Endothelial cell of umbilical vein (primary cell): ENCODE measurements at places on chromosomes 6 and 20. TPM values are rescaled to one million over a fixed set of nuclear protein-coding genes. Genes with fewer than 3 reads are reported as not detected.

SRMS gene
- total RNA-seq, result not detected in 2 replicates

GTSF1L gene
- total RNA-seq, result not detected in 2 replicates

DNA sequence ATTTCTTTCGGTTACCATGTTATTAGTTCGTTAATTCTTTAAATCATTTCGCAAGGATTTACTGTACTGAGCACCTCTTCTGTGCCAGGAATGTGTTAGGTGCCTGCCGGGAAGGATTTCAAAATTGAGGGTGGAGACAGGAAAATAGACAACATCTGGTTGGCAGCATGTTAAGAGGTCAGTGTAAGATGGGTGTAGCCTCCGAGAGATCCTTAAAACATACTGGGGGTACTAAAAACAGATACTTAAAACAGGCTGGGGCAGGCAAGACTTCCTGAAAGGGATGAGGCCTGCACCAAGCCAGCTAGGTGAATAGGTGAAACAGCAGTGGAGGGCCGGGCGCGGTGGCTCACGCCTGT is 178.0 kb upstream of the SGK1 start:
- no peak for DNase-seq
- H3K4me3 ChIP-seq, result no peak overlapping the region
- H3K27ac ChIP-seq, result no peak overlapping the region
- no peaks in the 10 kb centered on the region for H3K4me1 ChIP-seq
- H3K27me3 ChIP-seq, result no peaks in the 10 kb centered on the region
- H3K36me3 ChIP-seq, result no peaks in the 10 kb centered on the region

GRCh38 chr6:80674669-80675068 is 568.2 kb downstream of the BCKDHB start:
- no peak overlapping the region for H3K4me3 ChIP-seq
- H3K36me3 ChIP-seq, result no peaks in the 10 kb centered on the region
- H3K27me3 ChIP-seq, result no peaks in the 10 kb centered on the region
- no peak for DNase-seq
- no peak overlapping the region for H3K27ac ChIP-seq

DEFB119 gene
- total RNA-seq, result not detected in 2 replicates

- H3K27me3 ChIP-seq, result no peaks in the 10 kb centered on the region
- peak; percentile 83 for DNase-seq
- H3K4me1 ChIP-seq, result peaks cover 68% of the 10 kb centered on the region
Measured at GRCh38 chr20:50110141-50111047, 2.6 kb downstream of the UBE2V1 start.

- no peaks in the 10 kb centered on the region for H3K4me1 ChIP-seq
- no peak for DNase-seq
- H3K27ac ChIP-seq, result no peak overlapping the region
- H3K4me3 ChIP-seq, result no peak overlapping the region
Measured at GRCh38 chr6:97963193-97963592, 680.2 kb upstream of the MMS22L start.

- H3K27ac ChIP-seq, result no peak overlapping the region
- H3K4me1 ChIP-seq, result no peaks in the 10 kb centered on the region
- DNase-seq, result no peak
- no peaks in the 10 kb centered on the region for H3K27me3 ChIP-seq
- no peaks in the 10 kb centered on the region for H3K36me3 ChIP-seq
Measured at GRCh38 chr6:51266604-51267003, 447.9 kb downstream of the TFAP2B start.

DNA sequence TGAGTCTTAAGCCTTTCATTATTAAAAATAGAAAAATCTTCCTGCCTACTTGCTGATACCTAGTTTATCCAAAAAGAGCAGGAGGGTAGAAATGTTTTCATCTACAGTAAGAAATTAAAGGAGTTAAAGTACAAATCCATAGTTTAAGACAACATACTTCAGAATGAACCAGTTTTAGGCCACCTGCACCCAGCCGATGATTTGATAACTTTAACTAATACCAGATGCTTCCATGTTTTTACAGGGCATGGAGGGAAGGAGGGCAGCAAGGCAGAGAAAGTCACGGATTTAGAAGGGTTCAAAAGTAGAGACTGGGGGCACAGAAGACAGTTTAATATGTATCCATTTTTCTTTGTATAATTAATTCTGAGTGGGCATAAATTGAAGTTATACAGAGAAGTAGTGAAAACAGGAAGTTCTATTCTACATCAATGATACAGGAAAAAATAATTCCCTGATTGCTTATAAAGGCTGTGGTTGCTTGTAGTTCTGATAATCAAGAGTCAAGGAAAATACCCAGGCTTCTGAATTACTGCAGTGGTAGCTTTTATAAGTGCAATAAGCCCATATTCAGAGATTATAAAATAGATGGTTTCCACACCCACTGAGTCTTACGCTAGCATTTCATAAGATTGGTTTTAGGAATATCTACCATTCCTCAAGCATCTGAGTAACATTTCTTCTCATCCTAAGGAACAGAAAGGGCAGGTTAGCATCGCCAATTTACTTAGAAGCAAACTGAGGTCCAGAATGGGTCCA is 72.0 kb downstream of the GMDS start:
- no peak overlapping the region for H3K27ac ChIP-seq
- H3K4me3 ChIP-seq, result no peak overlapping the region

GRCh38 chr6:39808964-39809363 is 16.8 kb downstream of the DAAM2 start:
- no peaks in the 10 kb centered on the region for H3K4me1 ChIP-seq
- no peaks in the 10 kb centered on the region for H3K27me3 ChIP-seq
- no peak overlapping the region for H3K4me3 ChIP-seq
- no peak overlapping the region for H3K27ac ChIP-seq

GRCh38 chr20:454951-455350 is 7.4 kb downstream of the TBC1D20 start:
- peaks cover 12% of the 10 kb centered on the region for H3K4me1 ChIP-seq
- no peaks in the 10 kb centered on the region for H3K36me3 ChIP-seq
- DNase-seq, result no peak
- H3K27me3 ChIP-seq, result no peaks in the 10 kb centered on the region
- no peak overlapping the region for H3K4me3 ChIP-seq

- H3K36me3 ChIP-seq, result peaks cover 4% of the 10 kb centered on the region
- no peaks in the 10 kb centered on the region for H3K4me1 ChIP-seq
- no peak for DNase-seq
- H3K27me3 ChIP-seq, result no peaks in the 10 kb centered on the region
- no peak overlapping the region for H3K4me3 ChIP-seq
Measured at GRCh38 chr20:33370291-33370690, 31.0 kb downstream of the CDK5RAP1 start.

DNA sequence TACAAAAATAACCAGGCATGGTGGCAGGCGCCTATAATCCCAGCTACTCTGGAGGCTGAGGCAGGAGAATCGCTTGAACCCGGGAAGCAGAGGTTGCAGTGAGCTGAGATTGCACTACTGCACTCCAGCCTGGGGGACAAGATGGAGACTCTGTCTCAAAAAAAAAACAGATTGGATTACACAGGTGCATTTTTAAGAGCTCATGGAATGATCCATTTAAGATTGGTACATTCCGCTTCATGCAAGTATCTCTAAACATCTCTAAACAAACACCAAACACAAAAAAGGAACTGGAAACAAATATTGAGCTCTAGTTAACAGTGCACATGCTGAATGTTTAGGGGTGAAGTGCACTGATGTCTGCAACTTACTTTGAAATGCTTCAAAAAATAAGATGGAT is 154.3 kb downstream of the GRM4 start:
- no peaks in the 10 kb centered on the region for H3K4me1 ChIP-seq
- H3K27ac ChIP-seq, result no peak overlapping the region
- peaks cover 2% of the 10 kb centered on the region for H3K27me3 ChIP-seq
- no peak overlapping the region for H3K4me3 ChIP-seq
- DNase-seq, result no peak
- H3K36me3 ChIP-seq, result no peaks in the 10 kb centered on the region

CRISP3 gene
- total RNA-seq, result not detected in 2 replicates

- DNase-seq, result peak; percentile 48
- H3K4me3 ChIP-seq, result no peak overlapping the region
- H3K36me3 ChIP-seq, result no peaks in the 10 kb centered on the region
- no peak overlapping the region for H3K27ac ChIP-seq
- H3K27me3 ChIP-seq, result no peaks in the 10 kb centered on the region
- H3K4me1 ChIP-seq, result peaks cover 17% of the 10 kb centered on the region
Measured at GRCh38 chr6:21601339-21601923, 7.9 kb downstream of the SOX4 start.

GRCh38 chr6:105600336-105601260 is 197.7 kb upstream of the PREP start:
- no peaks in the 10 kb centered on the region for H3K4me1 ChIP-seq
- no peaks in the 10 kb centered on the region for H3K36me3 ChIP-seq
- H3K4me3 ChIP-seq, result no peak overlapping the region
- no peak overlapping the region for H3K27ac ChIP-seq
- no peaks in the 10 kb centered on the region for H3K27me3 ChIP-seq

DNA sequence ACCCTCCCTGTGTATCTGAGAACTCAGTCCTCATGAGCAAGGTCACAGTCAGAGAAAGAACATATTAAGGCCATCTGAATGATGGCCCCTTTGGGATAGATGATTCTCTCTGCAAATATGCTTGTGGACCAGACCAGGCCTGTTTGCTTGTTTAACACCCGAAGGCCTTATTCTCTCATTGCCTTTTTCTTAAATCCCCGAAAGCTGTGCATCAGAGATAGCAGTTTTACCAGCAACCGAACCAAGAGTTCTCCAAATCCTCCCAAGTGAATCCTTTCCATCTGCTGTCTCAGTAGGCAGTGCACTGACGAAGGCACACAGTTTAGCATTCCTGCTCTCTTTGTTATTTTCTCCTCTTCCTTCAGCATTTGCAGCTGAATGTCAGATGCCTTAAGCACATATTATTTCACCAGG is 79.8 kb downstream of the TRMT6 start:
- no peak for DNase-seq
- H3K36me3 ChIP-seq, result no peaks in the 10 kb centered on the region
- H3K27me3 ChIP-seq, result peaks cover 11% of the 10 kb centered on the region
- H3K4me1 ChIP-seq, result no peaks in the 10 kb centered on the region
- no peak overlapping the region for H3K4me3 ChIP-seq
- H3K27ac ChIP-seq, result no peak overlapping the region

- H3K27me3 ChIP-seq, result no peaks in the 10 kb centered on the region
- H3K36me3 ChIP-seq, result no peaks in the 10 kb centered on the region
- no peak overlapping the region for H3K27ac ChIP-seq
- DNase-seq, result no peak
Measured at GRCh38 chr6:101462576-101462975, 69.1 kb downstream of the GRIK2 start.

- DNase-seq, result peak; percentile 90
- H3K27me3 ChIP-seq, result no peaks in the 10 kb centered on the region
- H3K27ac ChIP-seq, result peak overlapping the region; percentile 69
- H3K36me3 ChIP-seq, result no peaks in the 10 kb centered on the region
Measured at GRCh38 chr6:99520855-99521632, 5.8 kb upstream of the USP45 start.

NMBR gene
- total RNA-seq, result not detected in 2 replicates

DNA sequence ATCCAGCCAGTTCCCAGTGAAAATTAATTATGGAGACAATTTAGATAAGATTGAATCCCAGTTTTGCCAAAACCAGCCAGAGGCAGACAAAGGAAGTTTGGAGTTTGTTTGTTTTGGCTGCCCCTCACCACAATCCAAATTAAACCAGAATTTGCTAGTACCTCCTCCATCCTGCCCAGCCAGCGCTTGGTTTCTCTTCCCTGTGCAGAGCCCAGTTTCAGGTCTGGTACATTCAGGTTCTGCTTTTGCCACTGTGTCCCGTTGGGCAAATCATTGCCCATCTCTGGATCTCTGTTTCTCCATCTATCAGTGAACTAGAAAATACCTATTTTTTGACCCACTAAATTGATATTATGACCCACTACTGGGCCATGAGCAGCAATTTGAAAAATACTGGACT is 26.4 kb downstream of the FOXP4 start:
- H3K4me1 ChIP-seq, result peaks cover under 1% of the 10 kb centered on the region
- H3K4me3 ChIP-seq, result no peak overlapping the region
- no peak overlapping the region for H3K27ac ChIP-seq
- peaks cover 11% of the 10 kb centered on the region for H3K36me3 ChIP-seq

DNMT3B gene
- 6.8 TPM in 2 replicates for total RNA-seq

DNA sequence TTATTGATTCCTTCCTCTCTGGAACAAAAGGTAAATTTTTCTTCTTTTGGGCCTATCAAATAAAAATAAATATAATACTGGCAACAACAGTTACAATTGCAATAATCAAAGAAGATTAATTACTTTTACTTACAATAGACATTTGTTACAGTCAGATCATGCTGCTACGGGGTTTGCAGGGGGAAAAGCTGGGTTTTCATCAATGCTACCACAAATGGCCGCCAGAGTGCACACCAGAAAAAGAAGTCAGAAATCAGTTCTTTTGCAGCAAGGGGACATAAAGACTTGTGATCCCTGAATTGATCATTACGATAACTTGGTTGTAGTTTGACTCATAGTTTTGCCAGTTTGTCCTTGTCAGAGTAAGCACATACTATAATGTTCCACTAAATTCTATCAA is 714.5 kb upstream of the EYS start:
- no peak overlapping the region for H3K27ac ChIP-seq

DNA sequence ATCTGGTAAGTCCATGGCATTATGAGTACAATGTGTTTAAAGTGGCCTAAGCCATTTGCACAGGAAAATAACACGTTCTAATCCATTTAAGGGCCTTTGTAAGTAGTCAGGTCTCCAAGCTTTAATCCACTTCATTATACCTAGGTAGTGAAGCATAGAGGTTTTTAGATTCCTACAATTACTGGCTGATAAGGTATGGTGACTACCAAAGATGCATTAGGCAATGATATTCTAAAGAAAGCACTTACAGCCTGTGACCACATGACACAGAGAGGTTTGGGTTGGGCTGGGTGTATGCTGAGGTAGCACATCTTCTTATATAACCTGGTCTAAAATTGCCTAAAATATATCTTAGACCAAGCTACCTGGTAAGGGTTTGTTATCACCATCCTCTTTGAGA is 504.4 kb downstream of the TFAP2B start:
- DNase-seq, result no peak
- H3K27ac ChIP-seq, result no peak overlapping the region
- no peaks in the 10 kb centered on the region for H3K27me3 ChIP-seq
- no peaks in the 10 kb centered on the region for H3K4me1 ChIP-seq
- H3K36me3 ChIP-seq, result no peaks in the 10 kb centered on the region
